AG04450 (cell line): ENCODE measurements at places on chromosomes 11 and 22.

DNA sequence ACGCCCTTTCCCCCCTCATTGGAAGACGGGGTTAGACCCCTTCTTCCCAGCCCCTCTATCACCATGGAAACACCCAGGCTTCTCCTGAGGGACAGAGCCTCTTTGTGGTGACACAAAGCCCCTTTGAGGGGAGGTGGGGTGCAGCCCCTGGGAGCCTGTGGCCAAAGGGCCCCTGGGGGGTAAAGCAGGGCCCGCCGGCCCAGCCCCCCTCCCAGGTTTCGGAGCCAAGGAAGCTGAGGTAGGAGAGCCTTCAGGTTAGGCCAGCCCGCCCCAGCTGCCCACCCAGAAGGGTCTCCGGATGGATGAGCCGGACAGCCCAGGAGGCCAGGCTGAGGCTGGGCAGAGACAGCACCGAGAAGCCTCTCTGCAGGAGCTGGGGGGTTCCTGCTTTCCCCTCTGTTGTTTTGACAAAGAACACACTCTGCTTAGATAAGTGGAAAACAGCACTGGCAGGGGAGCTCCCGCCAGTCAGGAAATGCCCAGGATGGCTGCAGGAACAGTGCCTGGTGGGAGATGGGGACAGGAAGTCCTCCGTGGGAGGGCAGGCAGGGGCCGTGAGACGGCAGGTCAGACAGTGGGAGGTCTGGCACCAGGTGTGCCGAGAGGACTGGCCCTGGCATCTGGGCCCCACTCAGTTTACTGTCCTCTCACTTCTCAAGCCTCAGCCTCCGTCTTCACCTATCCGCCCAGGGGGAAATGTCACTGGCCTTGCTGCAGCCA, 18.2 kb downstream of the ARVCF start:
- no peak for DNase-seq

DNA sequence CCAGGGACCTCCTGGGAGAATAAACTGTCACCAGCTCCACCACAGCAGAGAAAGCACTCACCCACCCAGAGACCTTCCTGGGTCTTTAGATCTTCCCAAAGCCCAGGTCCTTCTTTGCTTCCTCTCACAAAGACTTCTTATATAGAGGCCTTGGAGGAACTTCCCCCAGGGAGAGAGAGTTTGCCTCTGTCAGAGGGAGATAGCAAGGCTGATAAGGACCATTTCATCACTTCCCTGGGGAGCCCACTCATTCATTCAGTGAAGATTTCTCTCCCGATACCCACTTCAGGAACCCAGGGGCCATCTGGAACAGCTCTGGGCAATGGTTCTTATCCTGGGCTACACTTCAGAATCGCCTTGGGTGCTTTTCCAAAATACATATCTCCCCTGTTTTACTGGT, at the start of gene PRG2:
Gene PRG2 (minus strand): TSS at position 116 of the 400 bp plus-strand sequence. CDS start 706 bp downstream, outside the sequence.
- no peak for DNase-seq

DNA sequence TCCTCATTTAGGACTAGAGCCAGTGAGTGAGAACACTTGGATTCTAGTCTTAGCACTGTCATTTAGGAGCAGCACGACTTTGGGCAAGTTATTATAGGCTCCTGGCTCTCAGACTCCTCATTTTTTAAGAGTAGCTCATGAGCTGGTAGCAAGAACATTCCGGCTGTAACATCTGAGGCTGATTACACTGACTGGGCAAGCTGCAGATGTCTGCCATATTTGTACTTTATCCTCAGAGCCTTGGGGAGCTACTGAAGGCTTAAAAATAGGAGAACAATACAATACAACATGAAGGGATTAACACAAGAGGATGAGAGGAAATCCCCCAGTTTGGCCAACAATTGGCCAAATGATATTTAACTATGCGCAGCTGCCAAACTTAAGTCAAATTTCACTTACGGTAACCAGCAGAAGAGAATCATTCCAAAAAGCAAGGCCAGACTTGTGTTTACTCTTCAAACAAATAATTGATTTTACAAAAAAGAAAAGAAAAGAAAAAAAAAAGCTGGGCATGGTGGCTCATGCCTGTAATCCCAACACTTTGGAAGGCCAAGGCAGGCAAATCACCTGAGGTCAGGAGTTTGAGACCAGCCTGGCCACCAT, 113.1 kb upstream of the ARHGAP42 start:
- DNase-seq = no peak

DNA sequence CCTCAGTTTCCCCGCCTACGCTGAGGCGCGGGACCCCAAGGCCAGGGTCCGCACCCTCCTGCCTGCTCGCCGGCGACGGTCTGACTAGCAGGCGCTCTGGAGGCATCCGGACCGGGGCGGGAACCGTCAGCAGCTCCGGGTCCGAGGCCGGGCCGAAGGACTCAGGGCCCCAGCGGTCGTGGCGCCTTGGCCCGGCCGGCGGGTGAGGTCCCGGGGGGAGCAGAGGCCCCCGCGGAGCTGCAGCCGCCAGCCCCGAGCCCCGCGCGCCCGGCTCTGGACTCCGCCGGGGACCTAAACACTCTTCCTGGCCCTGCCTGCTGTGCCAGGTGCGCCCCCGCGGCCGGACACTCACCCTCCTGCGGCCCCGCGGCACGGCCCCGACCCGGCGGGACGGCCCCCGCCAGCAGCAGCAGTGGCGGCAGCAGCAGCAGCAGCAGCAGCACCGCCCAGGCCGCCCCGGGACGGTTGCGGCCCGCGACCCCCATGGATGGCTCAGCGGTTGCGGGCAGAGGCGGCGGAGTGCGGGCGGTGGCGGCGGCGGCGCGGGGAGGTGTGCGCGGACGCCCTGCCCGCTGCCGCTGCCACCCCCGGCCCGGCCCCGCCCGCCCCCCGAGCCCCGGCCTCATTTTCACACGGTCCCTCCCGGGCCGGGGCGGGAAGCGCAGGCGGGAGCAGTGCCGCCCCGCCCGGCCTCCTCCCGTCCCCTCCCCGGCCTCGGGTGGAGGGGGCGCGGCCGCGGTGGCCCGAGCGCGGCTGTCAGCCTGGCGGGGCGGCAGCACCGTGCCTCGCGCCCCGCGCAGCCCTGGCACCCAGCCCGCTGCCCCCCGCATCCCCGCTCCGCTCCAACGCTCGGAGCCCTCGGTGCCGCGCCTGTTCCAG, at the start of gene SCUBE2:
Gene SCUBE2 (minus strand): TSS at position 556 of the 879 bp plus-strand sequence. CDS start 71 bp downstream, at position 485.
- DNase-seq = no peak

- peak; percentile 26 for DNase-seq
These were observed 51.8 kb downstream of the OTOG start for GRCh38 chr11:17598700-17599459.

DNA sequence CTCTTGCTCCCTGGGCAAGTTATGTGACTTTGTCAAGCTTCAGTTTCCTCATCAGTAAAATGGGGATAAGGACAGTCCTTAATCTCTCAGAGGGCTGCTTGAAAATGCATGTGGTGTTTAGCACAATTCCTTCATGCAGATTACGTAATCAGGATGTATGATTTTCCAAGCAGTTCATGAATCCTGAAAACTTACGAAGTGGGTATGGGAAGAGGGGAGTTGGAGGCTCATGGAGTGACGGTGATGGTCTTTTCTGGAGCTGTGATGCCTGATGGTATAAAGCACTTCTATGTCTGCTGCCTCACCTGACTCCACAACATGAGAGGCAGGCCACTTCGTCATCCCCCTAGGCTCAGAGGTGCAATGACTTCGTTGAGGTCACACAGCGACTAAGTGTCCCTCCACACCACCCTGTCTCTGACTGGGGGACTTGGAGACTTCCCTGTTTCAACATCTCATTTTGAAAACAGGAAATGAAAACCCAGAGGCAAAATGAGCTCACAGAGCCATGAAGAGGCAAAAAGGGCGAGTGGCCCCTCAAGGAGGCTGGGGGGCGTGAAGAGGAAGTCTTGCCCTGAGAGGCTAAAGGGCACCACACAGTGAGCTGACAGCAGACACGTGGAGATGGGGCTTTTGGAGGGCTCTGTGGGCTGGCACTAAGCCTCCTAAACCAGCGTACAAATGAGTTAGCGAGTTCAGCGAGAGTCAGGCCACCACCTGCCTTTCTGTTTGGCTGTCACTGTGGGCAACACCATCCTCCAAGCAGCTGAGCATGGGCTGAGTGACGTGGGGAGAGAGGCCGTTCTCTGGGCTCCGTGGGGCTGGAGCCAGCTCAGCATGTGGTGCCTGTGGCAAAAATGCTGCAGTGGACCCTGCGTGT, 10.1 kb downstream of the MCM5 start:
- DNase-seq = no peak

DNA sequence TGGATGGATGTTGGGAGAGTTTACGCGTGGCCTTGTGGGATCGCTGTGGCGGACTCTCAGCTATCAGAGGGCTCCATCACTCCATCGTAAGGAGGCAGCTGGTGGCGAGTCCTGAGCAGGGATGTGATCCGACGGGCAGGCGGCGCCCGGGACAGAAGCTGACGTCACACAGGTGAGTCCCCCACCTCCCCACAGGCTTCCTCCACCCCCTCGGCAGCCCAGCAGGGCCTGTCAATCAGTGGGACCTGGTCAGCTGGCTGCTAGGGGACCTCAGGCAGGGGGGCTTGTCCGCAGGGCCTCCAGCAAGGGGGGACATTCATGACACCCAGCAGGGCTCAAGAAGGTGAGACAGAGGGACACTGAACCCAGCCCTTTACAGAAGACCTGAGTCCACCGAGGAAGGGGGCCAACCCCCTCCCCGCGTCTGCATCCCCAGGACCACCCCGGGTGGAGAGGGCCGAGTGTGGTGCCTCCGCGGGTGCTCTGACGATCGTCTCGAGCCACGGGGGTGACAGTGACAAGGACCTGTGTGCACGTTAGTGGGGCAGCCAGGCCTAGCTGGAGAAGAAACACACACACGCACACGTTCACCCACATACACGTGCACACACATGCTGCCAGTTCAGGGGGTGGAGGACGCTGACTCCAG, 7.1 kb downstream of the HRAS start:
- DNase-seq = no peak

DNA sequence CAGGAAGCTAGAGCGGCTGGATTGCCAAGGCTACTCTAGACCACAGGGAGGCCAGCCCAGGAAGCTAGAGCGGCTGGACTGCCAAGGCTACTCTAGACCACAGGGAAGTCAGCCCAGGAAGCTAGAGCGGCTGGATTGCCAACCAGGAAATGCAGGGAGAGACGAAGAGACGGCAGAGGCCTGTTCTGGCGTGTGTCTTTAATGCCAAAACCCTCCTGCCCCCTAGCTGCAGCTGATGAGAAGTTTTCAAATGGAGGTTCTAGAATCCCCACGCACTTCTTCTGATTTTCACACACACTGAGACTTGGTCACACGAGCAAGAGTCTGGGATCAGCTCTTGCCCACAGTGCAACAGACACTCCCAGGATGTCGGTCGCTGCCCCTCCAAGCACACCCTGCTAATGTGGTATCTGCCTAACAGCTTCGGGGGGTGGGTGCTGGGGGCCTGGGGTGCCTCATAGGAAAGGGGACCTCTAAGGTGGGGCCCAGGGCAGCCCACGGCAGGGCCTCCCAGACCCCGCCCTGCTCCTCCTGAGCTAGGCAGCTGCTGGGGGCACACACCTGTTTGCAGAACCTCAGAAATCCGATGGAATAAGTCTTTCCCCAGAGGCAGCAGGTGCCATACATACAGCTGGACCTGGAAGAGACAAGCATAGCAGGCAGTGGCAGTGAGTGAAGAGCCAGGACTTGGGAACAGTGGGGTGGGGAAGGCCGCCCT, 28.5 kb downstream of the MAFF start:
- DNase-seq = no peak

- DNase-seq = no peak
These were observed 96.6 kb downstream of the MPPED2 start for GRCh38 chr11:30489511-30489910.
